ENCODE measurements at places on chromosomes 12 and 14. TPM values are rescaled to one million over a fixed set of nuclear protein-coding genes. Genes with fewer than 3 reads are reported as not detected.

GRCh38 chr12:114746297-114747011, 62.5 kb upstream of the TBX3 start:
- no peak for DNase-seq

DNA sequence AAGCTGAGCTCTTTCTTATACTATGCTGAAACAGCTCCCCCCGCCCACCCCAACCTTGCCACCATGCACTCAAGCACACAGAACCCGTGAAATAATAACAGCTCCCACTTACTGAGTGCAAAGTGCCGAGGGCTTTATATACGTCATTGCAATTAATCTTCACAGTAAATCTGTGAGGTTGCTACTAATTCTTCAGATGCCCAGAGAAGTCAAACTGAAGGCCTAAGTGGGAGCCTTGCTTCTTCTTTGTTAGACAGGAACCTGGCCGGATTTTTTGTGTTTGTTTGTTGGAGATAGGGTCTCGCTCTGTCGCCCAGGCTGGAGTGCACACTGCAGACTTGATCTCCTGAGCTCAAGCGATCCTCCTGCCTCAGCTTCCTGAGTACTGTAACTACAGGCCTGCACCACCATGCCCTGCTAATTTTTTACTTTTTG, 34.0 kb downstream of the VCPKMT start:
- DNase-seq: no peak

- DNase-seq: no peak
Measured at GRCh38 chr12:54016478-54016964, 7.7 kb downstream of the HOXC8 start.

DNA sequence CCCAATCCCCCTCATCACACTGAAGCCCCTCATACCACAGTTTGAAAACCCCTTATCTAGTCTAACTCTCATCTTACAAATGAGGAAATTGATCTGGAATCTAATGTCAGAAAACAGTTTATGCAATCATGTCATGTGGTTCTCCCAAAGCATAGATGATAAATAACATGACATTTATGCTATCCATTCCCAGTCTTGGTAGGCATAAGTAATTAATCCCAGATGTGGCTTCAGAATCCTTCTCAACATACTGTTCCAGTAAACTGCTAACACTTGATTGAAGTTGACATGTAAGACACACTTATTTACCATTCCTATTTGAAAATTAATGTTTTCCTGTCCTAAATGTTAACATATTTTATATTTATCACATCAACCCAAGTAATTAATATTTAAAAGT, 168.7 kb downstream of the GALC start:
- DNase-seq: no peak

DNA sequence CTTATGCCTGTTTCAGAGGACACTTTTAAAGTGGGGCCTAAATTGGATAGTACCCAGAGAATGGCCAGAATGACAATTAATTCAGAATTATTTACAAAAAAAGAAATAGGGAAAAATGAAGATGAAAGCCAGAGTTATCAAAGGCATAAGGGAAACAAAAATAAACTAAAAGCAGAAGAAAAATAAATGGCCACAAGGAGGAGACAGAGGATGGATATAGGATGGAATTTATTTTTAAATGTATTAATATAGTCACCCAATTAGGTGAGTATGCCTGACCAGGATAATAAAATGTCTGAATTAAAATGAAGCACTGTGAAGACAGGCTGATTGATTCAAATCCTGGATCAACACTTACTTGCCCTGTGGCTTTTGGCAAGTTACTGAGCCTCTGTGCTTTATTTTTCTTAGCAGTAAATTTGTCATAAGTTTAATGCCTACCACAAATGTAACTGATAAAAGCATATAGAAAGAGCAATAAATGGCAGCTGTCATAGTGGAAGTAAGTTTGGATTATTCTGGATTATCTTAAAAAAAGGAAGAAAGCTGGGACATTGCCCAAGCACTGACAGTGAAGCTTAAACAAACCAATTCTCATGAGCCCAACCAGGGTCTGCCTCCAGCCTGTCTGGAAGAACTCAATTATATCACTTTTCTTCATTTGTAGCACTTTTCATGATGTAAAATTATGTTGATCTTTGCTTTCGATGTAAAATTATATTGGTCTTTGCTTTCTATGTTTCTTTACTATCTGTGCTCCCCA, 3.5 kb downstream of the CLEC9A start:
- DNase-seq: peak; percentile 71

GRCh38 chr12:83018088-83018487, 331.4 kb downstream of the TMTC2 start:
- DNase-seq: no peak

- peak; percentile 85 for DNase-seq
Measured at GRCh38 chr12:1791104-1791841, 29.1 kb upstream of the LRTM2 start.

GRCh38 chr12:16880864-16881285, 274.9 kb upstream of the LMO3 start:
- no peak for DNase-seq

The AMDHD1 gene
- 0.28 TPM for total RNA-seq

The SLC38A4 gene
- 7.3 TPM for total RNA-seq

The NRIP2 gene
- not detected for total RNA-seq

The LMNTD1 gene
- 0.19 TPM for total RNA-seq

The PPM1H gene
- 2.3 TPM for total RNA-seq

The TMTC1 gene
- 19.2 TPM for total RNA-seq

The SYNDIG1L gene
- total RNA-seq: not detected
